Activated CD8-positive, alpha-beta memory T cell treated with anti-CD3 and anti-CD28 coated beads, Interleukin-2, amount 50 U/mL, for 48 hours (primary cell): ENCODE measurements at places on chromosomes 12 and 14.

DNA sequence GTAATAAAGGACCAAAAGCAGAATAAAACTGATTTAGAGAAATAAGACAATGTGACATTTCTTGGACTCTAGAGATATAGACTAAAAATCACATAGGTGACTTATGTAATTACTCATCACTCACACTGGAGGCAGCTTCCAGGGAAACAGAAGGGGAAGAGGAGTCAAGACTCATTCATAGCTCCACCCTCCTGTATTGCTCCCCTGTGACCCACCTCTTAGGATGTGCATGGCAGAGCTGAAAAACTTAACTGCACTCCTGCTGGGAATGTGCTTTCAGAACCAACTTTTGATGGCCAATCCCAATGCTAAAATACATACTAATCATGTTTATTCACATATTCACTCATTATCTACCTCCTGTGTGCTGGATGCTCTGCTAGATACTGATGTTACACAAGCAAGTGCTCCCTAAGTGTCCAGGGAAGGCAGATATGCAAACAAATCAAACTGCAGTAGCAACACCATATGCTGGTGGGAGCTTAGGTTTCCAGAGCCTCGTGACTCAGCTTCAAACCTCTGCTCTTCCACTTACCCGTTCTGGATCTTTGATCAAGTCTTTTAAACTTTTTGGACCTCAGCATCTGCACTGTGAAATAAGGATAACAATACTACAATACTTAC is 316.1 kb downstream of the GALC start:
- no peak for DNase-seq

DNA sequence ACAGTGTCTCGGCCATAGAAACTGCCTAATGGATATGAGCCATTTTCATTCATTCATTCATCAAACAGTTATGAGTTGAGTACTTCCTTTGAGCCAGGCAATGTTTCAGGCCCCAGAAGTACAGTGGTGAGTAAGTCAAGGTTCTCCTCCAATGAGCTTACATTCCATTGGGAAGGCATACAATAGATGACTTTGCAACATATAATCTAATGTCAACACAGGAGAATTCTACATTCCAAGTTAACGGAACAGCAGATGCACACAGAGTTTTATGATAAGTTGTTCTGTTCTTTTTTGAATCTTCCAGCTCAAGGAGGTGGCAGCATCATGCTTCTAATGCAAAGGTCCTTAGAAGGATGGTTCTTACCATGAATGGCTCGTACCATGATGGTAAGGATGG is 3.2 kb upstream of the RFC5 start:
- no peak for DNase-seq

- no peak for DNase-seq
Measured at GRCh38 chr12:1443421-1444141, 150.8 kb downstream of the FBXL14 start.

GRCh38 chr12:3446235-3446634 is 44.8 kb upstream of the PRMT8 start:
- no peak for DNase-seq

- DNase-seq, result no peak
Measured at GRCh38 chr12:46177025-46177424, 91.8 kb downstream of the SLC38A1 start.

DNA sequence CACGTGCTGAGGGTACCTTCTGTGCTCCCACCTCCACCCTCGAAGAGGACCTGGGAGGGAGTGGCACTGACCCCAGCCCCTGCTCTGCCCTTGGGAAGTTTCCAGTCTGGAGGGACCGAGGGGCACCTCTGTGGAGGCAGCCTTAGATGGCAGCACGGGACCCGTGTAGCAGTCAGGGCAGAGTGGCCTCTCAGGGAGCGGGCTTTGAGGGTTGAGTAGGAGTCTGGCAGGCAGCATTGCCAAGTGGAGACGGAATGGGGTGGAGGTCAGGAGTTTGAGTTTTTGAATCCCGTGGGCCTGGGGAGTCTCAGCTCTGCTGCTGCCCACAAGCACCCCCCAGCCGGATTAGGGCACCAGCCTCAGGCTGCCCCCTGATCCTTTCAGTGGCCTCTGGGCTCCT is 21.6 kb downstream of the KIF26A start:
- no peak for DNase-seq

DNA sequence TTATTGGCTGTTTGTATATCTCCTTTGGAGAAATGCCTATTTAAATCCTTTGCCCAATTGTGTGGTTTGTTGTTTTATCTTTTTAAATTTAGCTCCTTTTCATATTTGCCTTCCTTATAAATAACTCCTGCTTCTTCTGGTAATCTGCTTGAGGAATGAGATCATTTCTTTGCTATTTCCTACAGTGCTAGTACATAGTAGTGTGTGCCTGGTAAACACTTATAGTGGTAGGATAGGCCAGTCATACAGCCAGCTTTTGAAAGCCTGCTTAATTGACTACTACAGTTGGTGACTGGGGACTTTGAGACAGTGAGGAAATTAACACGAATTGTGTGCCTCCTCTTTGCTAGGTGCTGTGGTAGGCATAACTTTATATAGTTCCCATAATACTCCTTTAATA is 68.7 kb downstream of the BORCS5 start:
- no peak for DNase-seq

- no peak for DNase-seq
Measured at GRCh38 chr14:53144244-53144643, 8.9 kb downstream of the DDHD1 start.

GRCh38 chr12:77555074-77555473 is 275.6 kb upstream of the NAV3 start:
- DNase-seq, result no peak

DNA sequence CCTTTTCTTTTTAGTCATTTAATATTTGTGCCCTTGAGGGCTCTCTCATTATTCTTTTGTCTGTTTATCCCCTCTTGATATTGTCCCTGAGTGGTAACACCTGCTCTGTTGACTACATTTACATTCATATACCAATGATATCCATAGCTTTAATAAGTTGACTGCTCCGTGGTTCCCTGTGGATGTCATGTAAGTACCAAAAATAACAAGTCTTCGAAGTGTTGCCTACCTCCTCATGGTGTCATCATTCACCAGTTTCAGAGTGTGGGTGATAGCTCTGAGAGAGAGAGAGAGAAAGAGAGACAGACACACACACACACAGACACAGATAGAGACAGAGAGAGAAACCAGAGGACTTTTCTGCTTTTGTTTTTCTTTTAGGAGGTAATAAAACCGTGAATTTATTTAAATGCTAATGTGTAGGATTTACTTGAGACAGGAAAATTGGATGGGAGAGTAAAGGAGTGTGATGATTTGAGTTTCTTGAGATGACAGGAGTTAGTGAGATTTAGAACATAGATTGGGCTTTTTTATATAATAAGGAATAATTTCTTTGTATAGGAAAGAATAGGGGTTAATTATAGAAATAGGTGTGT is 52.2 kb downstream of the PAPOLA start:
- DNase-seq, result no peak

DNA sequence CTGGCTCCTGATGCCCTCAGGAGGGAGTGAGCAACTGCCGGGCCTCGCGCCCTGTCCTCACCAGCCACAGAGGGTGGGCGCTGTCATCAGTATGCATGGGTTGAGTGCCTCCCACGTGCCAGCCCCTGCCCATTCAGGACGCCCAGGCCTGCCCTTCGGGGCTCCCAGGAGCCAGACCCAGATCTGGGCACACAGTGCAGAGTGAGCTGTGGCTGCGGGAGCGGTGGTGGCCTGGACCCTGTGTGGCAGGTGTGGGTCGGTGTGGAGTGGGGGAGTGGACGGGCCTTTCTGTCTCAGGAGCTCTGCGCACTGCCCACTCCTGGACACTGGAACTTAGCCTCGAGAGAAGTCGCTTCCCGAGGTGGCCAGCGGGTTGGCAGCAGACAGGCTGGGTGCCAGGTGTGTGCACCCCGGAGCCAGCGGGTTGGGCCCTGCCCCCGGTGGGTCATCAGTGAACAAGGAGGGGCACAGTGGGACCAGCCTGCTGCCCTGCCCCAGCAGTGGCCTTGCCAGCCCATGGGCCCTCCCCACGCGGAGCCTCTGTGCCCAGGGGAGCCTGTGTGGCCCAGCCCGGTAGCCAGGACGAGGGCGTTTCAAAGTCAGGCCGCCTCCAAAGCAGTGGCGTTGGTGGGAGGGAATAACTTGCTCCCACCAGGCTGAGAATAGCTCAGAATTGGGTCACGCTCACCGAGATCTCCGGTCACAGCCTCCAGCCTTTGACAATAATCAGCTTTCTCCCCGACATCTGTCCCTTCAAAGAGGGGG is 9.5 kb downstream of the TRMT61A start:
- DNase-seq, result no peak

GRCh38 chr12:33529810-33530209 is 90.2 kb upstream of the SYT10 start:
- DNase-seq, result no peak
